ENCODE measurements at places on chromosomes 7 and 10.

- DNase-seq: peak; percentile 94
Observed at GRCh38 chr10:69360485-69361302, 56.0 kb downstream of the TACR2 start.

GRCh38 chr7:40223451-40224127 is 88.8 kb downstream of the SUGCT start:
- no peak for DNase-seq

- no peak for DNase-seq
Observed at GRCh38 chr10:36759141-36759805, 366.1 kb upstream of the ANKRD30A start.

GRCh38 chr7:137839903-137840779 is 6.6 kb downstream of the DGKI start:
- peak; percentile 22 for DNase-seq

- DNase-seq: no peak
Observed at GRCh38 chr10:35129185-35129674, 2.6 kb downstream of the CREM start.

- no peak for DNase-seq
Observed at GRCh38 chr7:37348982-37349381, 99.7 kb downstream of the ELMO1 start.

Data from G401 (cell line).